ENCODE measurements at places on chromosomes 12 and 14.
A peak's percentile ranks its signal among the peaks of the same experiment; 100 is the strongest.

GRCh38 chr14:19743256-19743655, at the start of gene OR4Q3:
OR4Q3 (plus strand) TSS chr14:19743571.
- DNase-seq, result no peak

- no peak for DNase-seq
Measured at GRCh38 chr12:45509187-45509586, 220.3 kb upstream of the ARID2 start.

- no peak for DNase-seq
Measured at GRCh38 chr12:19830446-19830845, 391.2 kb downstream of the AEBP2 start.

- DNase-seq, result no peak
Measured at GRCh38 chr12:105570944-105571343, 240.5 kb downstream of the C12orf75 start.

GRCh38 chr12:68823696-68824095, 15.7 kb downstream of the MDM2 start:
- no peak for DNase-seq

GRCh38 chr12:116037941-116038837, 239.3 kb downstream of the MED13L start:
- DNase-seq, result peak; percentile 61

GRCh38 chr12:84764001-84764400, 148.6 kb downstream of the SLC6A15 start:
- DNase-seq, result no peak

DNA sequence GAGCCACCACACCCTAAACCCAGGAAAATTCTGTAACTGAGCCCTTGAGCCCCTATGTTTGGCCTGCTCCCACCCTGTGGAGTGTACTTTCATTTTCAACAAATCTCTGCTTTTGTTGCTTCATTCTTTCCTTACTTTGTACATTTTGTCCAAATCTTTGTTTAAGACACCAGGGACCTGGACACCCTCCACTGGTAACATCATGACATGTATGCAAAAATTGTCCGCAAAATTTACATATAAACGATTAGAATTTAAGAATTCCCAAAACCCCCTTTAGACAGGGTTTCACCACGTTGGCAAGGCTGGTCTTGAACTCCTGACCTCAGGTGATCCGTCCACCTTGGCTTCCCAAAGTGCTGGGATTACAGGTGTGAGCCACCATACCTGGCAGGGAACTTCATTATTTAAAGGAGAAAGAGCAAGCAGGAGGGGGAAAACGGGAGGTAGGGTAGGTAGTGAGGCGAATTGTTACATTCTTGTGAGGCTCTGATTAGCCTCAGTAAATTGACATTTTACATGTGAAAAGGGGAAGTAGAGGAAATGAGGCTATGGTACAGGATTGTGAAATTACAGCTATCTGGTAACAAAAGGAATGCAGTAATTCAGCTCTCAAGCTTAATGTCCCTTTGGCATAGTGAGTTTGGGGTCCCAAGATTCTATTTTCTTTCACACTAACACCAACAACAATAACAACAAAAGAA, 27.6 kb downstream of the TUBA1A start:
- DNase-seq, result no peak
